T-helper 17 cell (primary cell): ENCODE measurements at places on chromosomes 7 and 10.

DNA sequence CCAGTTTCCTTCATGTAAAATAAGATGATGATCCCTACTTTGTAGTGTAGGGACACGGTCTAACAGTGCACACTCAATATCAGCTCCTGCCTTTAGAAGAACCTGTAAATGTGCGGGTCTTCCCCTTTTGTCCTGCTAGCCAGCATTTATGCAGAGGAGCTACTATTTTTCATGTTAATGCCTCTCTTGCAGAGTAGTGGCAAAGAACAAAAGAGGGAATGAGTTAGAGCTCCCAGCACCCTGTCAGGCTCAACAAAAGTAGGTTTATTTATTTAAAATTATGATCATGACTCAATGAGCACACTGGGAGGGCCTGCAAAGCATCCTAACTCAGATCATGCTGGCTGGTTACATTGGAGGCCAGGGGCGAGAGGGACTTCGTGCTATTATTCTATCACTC lies 414.5 kb upstream of the COBL start:
- no peak for DNase-seq

- DNase-seq = no peak
Measured at GRCh38 chr7:94042381-94042780, 38.2 kb upstream of the BET1 start.

GRCh38 chr10:79286318-79286951 lies 60.8 kb upstream of the PPIF start:
- peak; percentile 57 for DNase-seq

DNA sequence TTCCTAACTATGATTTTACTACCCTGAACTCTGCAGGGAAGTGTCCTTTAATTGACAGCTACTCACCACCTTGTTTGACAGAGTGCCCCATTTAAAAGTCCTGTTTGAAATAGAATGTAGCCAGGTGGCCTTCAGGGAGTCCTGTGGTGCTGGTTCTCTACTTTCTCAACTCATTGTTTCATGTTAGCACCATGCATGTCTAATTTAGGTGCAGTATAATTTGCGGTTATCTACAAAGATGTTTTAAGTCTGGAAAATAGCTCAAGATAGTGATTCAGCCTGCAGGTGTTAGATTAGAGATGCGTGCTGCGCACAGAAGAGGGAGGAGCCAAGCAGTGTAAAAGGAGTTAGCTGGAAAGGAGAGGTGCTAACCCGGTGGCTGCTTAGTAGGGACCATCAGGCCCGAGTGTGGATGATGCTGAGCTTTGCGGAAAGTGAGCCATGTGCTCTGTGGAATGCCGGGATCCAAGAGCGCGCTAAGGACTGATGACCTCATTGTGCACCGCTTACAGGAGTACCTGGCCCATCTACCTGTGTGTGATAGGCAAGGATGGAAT lies 1.2 kb downstream of the CCM2 start:
- DNase-seq = peak; percentile 29

- DNase-seq = no peak
Measured at GRCh38 chr10:102945449-102945848, 27.4 kb downstream of the CNNM2 start.

- DNase-seq = no peak
Measured at GRCh38 chr10:28530751-28531150, 2.2 kb upstream of the WAC start.

GRCh38 chr7:123440101-123440548 lies 94.3 kb downstream of the IQUB start:
- DNase-seq = no peak

DNA sequence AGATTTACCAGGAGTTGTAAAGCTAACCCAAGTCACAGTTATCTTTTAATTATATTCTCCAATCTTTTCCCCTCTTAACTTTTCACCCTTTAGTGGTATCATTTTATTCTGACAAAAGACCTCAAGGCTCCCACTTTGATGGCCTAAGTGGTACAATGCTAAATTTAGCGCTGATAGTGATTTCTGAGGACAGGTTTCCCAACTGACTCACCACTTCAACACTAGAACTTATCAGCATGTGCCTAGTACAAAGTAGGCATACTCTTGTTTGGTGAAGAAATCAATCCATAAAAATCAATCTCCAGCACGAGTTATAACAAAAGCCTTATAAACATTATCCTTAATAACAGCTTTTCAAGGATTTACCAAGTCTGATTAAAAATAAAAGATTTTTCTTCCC lies 7.5 kb downstream of the SNX13 start:
- DNase-seq = no peak

DNA sequence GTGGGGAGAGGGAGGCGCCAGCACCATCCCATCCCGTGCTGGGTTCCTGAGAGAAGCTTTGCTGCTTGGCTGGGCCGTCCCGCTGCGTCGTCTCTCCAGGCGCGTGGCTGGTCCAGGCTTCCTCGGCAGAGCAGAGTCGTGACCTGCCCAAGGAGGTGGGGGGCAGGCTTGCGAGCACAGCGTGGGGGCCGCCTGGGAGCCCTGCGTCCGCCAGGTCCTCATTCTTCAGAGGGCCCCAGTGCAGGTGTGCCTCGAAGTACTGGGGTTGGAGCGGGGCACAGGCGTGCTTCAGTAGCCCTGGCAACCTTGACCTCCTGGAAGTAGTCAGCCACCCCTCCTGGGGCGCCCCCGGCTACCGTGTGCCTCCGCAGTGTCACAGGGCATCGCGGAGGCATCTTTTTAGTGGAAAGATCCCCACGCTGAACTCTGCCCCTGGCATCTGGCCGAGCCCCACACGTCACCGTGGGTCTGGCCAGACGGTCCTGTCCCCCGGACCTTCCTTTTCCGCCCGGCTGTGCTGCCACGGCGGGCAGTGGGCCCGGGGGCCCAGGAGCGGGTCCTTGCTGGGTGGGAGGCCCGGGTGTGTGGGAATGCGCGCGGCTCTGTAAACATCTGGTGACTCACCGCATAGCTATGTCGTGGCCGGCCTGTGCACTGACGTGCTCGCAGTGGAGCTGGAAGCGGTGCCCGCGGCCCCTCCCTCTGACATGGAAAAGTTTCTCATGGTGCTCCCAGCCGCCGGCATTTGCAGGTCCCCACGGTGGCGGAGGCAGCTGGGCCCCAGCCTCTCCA lies 6.4 kb downstream of the MAFK start:
- no peak for DNase-seq
